Kidney (tissue), 22 donors: ENCODE measurements at places on chromosomes 7 and 10.

GRCh38 chr10:72850861-72851260, 42.7 kb upstream of the OIT3 start:
- DNase-seq: no peak

GRCh38 chr10:108452533-108452932, 1288.0 kb upstream of the SORCS1 start:
- DNase-seq: no peak

GRCh38 chr10:130140425-130140824, 4.2 kb downstream of the GLRX3 start:
- DNase-seq: no peak

DNA sequence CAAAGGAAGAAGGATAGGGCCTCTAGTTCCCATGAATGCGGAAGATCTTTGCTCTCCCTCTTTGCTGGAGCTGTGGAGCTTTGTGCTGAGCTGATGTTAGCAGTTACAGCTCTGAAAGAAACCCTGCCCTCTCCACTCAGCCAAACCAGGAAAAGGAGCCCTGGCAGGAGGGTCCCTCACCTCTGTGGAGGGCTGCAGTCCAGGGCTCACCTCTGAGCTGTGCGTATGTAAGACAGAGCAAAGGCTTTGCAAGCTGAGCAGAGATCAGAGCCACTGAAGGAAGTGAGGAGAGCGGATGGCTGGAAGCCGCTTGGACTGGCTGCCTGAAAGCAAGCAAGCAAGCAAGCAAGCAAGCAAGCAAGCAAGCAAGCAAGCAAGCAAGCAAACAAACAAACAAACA, 84.7 kb downstream of the RAMP3 start:
- no peak for DNase-seq

GRCh38 chr10:69801434-69802315, at the start of gene COL13A1:
COL13A1 (plus strand) TSS chr10:69801906; CDS start chr10:69802424, 518 bp downstream.
- DNase-seq: peak; percentile 91

- DNase-seq: no peak
These were observed 52.8 kb upstream of the ENO4 start for GRCh38 chr10:116796469-116796868.

DNA sequence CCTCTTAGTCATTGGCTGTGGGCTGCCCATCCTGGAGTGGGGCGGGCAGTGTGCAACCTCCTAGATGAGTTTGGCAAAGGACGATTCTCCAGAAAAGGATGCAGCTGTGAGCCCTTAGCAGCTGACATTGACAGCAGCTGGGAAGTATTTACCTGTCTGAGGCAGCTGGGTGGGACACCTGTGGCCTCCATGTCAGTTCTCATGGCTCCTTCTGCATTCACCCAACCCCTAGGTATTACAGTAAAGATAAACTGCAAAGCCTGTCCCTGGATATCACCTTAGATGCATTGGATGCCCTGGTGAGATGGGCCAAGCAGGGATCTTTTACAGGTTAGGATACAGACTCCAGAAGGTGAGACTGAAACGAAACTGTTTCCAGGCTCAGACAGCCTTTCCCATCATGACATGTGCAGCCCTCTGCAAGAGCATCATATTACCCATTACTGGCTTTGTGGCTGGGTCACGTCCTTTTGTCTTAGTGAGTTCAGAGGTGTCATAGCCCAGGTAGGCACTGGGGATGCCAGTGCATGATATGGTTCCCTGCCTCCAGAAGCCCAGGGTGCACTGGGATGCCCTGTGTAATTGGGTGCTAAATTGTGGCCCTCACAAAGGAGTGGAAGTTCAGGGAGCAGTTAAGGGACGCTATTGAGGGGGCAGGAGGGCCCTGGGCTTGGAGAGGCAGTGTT, 28.9 kb downstream of the MINDY4 start:
- DNase-seq: no peak

GRCh38 chr10:71064413-71065118, 147.8 kb upstream of the UNC5B start:
- no peak for DNase-seq

GRCh38 chr7:127873151-127873550, 158.1 kb downstream of the LRRC4 start:
- DNase-seq: no peak

- DNase-seq: no peak
These were observed 85.1 kb downstream of the MYOF start for GRCh38 chr10:93397020-93397419.

- DNase-seq: no peak
These were observed 38.1 kb upstream of the CCDC6 start for GRCh38 chr10:59944339-59944935.
